Activated CD4-positive, CD25-positive, alpha-beta regulatory T cell treated with anti-CD3 and anti-CD28 coated beads, Interleukin-2, amount 50 U/mL, for 16 hours (primary cell): ENCODE measurements at places on chromosomes 5 and 9.

DNA sequence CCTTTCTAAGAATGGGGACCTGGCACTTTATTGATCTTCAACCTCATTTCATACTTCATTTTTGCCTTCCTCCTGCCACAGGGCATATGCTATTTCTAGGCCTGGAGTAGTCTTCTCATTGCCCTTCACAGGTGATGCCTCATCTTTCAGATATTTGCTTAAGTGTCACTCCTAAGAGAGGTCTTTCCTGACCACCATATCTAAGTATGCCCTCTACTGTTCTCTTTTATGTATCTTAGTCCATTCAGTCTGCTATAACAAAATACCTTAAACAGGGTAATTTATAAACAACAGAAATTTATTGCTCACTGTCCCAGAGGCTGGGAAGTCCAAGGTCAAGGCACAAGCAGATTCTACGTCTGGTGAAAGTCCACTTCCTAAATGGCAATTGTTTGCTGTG is 99.1 kb downstream of the ADAMTS6 start:
- no peak for DNase-seq

DNA sequence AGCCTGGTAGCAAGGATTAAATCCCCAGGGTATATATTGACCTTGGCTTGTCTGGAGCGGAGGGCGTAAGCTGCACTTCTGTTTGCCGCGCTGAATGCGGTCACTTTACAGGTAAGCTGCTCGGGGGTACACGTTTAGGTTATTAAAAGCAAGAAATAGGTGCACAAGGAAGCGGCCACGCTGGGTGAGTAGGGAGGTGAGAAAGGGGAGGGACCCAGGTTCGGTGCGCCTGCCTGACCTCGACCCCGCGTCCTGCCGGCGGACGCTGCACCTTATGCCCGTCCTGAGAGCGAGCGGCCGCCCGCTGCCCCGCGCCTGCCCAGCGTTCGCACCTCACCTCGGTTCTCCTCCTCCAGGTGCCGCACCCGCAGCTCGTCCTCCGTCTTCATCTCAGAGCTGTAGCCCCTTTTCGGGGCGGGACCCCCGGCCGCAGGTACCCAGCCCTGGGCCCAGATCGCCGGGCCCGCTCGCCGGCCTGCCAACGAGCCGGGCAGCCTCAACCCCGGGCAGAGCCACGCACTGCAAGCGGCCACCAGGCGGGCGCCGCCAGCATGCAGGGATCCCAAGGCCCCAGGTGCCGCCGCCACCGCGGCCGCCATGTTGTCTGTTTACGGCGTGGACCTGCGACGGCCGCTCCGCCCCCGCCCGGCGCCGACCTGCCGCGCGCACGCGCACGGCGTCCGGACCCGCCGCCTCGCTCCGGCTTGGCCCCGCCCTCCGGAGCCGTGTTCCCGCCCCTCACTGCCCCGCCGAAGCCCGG is at the start of gene AUH:
AUH (minus strand) TSS at position 628 of the 760 bp plus-strand sequence; CDS start at position 599, 29 bp downstream.
- peak; percentile 65 for DNase-seq

DNA sequence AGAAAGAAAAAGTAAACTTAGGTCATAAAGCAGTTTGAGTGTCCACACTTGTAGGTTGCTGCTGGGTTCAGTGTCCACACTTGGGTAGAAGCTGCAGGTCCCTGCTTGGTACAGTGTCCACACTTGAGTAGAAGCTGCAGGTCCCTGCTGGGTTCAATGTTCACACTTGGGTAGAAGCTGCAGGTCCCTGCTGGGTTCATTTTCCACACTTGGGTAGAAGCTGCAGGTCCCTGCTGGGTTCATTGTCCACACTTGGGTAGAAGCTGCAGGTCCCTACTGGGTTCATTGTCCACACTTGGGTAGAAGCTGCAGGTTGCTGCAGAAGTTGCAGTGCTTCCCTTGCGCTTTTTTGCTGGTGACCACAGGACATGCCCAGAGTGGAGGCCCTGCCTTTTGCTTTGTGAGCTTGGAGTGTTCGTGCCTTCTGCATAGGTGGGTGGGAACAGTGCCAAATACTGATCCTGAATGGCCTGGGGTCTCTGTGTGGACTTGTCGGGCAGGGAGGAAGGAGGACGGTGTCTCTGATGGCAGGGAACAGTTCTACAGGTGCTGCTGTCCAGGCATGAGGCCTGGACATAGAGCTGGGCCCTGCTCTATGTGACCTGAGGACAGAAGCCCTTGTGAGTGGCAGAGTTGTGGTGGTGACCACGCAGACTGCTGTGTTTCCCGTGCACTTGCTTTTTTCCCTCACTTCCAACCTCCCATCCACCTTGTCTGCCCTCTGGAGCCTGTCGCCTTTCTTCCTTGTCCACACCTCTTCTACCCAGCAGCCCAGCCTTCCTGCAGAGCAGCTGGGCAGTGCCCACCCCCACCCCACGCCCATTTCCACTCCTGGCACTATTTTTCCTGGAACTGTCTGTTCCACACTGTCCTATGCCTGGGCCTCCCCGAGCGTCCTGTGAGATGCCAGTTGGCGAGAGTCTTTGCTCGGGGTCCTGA is 120.8 kb downstream of the EHMT1 start:
- DNase-seq, result no peak

GRCh38 chr5:2093859-2094615 is 211.3 kb upstream of the IRX4 start:
- DNase-seq, result no peak

GRCh38 chr5:25544652-25545249 is 900.0 kb upstream of the CDH10 start:
- no peak for DNase-seq

DNA sequence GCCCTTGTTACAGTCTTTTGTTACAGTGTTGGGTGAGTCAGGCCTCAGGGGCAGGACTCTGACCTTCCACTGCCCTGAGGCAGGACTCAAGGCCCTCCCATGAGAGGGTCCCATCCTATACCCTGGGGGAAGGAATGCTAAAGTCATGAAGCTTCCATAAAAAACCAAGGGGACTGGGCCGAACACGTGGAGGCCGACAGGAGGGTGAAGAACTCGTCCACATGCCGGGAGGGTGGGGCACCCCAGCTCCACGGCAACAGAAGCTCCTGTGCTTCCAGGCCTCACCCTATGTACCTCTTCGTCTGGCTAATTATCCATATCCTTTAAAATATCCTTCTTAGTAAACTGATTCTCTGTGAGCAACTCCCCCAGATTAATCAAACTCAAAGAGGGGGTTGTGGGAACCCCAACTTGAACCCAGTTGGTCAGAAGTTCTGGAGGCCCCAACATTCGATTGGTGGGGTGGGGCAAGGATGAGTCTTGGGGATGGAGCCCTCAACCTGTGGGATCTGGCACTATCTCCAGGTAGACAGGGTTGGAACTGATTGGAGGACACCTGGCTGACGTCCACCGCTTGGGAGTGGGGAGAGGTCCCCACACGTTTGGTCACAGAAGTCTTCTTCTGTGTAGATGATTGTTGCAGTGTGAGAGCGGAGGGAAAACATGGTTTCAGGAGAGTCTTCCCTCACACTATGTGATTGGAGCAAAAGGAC is 19.1 kb downstream of the MGAT1 start:
- no peak for DNase-seq

- DNase-seq, result no peak
These were observed 204.9 kb upstream of the TARS1 start for GRCh38 chr5:33235824-33236223.

DNA sequence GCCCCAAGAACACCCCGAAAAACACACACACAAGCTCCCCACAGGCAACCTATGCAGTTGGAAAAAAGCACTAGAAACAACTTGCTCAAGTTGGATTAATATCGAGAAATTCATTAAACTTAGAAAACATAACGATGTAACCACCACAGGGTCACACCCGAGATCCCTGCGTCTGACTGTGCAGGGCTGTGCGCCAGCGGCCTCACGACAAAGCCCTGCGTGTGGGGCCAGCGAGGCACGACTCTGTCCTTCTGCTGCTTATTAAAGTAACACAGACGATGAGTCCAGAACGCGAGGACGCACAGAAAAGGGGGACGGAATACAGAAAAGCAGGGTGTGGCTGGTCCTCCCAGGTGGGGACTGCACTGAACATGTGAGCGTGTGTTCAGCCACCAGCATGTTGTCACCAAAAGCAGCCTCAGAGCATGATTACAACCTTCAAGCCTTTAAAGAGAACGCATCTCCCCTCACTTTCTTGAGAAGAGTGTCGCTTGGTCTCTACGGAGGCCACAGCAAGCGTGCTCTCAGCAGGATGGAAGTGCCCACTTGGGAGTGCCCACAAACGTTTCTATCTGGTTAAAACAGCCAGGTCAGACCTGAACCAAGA is 14.4 kb downstream of the SLC12A7 start:
- DNase-seq, result no peak

- DNase-seq, result no peak
These were observed 218.6 kb downstream of the FBXL7 start for GRCh38 chr5:15718421-15719179.

DNA sequence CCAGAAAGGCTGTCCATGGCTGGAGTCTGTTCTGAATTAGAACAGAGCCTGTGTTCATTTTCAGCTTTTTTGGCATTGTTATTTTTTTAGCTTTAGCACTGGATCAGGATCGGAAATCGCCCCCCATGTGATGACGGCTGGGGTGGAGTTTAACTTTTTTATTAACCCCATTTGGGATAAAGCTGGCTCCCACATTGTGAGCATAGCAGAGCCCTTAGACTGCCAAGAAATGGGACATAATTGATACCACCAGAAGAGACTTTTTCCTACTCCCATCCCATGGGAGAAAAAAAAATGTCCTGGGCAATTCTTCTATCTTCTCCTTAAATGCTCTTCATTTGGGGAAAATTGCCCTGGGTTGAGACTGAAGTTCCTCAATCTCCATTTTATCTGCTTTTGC is 52.4 kb downstream of the SLIT3 start:
- DNase-seq, result no peak

DNA sequence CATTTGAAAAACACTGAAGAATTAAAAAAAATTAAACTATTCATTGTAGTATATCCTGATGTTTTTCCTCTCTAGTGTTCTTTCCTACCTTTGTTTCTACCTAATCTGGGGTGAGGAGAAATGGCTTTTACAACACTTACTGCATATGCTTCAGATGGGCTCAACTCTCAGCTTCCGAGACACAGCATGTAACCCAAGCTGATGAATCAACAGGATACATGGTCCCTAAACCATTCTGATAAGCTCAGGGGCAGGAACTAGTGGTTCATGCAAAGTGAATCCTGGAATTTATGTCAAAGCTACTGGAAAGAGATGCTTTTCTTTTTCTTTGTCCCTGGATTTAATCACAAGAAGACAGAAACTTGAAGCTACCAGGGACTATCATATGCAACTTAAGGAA is 672.5 kb upstream of the RORB start:
- no peak for DNase-seq
